ENCODE measurements at places on chromosomes 5 and 9.

DNA sequence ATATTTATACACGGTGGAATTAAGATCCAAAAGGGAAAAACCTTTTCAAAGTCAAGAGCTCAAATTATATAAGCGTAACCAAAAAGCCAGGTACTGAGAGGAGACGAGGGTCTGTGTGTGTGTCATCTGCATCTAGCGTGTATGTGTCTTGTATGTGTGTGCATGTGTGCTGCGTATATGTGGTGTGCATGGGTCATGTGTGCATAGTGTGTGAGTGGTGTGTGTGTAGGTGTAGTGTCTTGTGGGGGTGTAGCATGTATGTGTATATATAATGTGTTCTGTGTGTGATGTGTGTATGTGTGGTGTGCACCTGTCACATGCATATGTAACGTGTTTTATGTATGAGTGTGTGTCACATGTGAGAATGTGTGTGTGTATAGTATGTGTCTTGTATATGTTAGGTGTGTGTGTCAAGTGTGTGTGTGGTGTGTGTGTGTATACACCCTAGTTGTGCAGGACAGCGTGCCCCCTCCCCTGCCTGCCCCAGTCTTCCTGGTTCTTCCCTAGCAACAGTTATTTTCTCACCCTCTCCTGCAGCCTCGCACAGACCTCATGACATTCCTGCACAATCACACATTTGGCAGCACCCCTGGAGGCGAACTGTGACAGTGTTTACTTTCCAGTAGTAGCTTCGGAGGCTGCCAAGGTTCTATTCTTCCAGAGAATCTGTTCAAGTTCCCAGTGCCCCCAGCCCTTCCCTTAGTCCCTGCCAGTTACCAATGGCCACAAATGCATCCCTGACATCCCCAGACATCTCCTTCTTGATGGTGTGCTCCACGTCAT, 27.1 kb upstream of the TNIP1 start:
- no peak for DNase-seq

DNA sequence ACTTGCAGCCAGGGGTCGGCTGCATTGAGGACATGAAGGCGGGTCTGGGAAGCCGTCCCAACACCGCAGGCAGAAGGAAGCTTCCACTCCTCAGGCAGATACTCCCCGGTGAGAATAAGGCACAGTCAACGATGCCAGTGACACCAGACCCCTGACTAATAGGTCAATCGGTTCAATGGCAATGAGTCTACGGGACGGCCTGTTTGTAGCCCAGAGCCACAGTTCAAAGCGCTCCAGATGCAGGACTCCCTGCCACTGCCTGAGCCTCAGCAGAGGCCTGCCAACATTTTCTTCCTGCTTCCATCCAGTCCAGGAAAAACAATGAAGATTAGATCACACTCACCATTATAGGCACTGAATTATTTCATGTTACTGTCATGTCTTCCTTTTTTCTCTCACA, 84.5 kb upstream of the SIMC1 start:
- DNase-seq = no peak

DNA sequence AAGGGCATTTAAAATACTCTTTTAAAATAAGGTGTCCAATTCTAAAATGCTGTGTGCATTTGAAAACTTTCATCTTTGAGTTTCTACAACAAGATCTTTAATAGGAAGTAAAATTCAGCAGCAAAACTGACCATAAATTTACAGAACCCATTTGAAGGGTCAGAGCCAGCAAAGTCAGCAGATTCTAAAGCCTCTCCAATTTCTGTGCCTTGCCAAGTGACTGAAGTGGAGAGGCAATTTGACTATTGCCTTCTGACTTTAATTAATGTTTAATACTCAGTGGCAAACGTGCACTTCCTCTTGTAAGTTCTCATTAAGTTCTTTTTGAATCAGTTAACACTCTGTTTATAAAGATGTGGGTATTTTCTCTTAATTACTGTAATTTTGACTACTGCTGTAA, 155.2 kb downstream of the BAAT start:
- DNase-seq = no peak

- DNase-seq = no peak
Observed at GRCh38 chr9:79012561-79012960, 559.2 kb upstream of the TLE4 start.

DNA sequence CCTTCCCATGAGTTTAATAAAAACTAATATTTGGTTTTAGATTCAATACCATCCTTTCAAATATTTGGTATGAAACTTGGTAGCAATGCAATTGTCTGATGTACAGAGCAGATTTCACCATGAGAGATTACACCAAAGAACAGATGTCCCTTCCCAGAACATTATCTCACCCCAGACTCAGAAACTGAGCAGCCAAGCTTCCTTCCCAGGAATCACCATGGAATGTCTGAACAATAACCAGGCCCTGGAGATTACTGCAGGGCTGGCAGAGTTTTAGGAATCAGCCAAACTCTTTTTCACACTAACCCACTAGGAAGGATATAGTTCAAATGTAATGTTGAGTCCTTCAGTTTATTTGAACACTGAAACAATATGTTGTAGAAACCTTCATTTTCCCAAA, 23.9 kb downstream of the CLTA start:
- DNase-seq = no peak

DNA sequence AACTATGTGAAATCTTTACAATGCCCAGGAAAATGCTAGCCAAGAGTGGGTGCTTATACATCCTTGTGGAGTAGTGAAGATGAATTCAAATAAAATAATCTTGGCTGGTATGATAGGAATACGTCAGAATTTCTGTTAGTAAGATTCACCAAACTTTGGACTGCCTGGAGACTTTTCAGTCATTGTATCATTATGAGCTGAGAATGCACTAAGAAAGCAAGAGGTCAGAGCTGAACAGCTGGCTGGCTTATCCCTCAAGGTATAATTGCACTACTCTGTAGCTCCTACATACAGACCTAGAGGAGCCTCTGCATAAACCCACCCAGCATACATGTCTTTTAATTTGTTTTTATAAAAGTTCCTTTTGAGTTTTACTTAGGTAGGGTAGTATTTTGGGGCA, 568.5 kb upstream of the RIOK2 start:
- DNase-seq = no peak

DNA sequence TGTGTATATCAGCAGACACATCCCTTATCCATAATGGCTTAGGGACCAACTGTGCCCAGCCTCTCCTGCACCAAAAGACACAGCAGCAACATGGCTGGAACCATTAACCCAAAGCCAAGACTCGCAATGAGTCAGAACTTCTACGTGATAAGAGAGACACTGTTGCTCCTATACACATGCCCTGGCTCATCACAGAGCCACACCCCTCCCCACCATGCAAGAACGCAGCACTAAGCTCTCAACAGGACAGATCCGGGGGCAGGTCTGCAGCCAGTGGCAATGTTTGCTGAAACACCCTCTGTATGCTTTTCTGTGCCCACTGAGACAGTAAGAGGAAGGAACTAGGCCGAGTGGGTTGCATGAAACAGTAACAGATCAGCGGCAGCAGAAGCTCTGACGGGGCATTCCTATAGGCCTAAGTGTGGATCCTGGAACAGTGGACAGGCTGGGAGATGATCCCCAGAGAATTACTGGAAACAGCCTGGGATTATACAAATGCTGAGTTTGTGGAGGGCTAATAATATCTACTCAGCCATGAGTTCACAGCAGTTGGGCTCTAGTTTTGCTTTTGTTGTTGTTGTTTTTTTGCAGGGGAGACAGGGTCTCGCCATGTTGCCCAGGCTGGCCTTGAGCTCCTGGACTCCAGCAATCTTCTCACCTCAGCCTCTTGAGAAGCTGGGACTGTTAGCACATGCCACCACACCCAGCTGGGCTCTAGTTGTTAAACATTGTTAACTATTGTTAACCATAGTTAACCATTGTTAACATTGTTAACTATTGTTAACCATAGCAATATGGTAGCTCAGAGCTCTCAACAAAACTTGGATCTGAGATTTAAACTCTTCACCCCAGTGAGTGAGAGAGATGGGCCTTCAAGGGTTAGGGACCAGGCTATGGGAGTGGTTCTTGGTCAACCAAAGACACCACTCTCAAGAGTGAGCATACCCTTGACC, 41.0 kb downstream of the B4GALT1 start:
- peak; percentile 15 for DNase-seq

GRCh38 chr5:9544502-9545135, 1.3 kb downstream of the SEMA5A start:
- DNase-seq = peak; percentile 70

All from ACHN (cell line).